ENCODE measurements at places on chromosomes 1 and 21.

DNA sequence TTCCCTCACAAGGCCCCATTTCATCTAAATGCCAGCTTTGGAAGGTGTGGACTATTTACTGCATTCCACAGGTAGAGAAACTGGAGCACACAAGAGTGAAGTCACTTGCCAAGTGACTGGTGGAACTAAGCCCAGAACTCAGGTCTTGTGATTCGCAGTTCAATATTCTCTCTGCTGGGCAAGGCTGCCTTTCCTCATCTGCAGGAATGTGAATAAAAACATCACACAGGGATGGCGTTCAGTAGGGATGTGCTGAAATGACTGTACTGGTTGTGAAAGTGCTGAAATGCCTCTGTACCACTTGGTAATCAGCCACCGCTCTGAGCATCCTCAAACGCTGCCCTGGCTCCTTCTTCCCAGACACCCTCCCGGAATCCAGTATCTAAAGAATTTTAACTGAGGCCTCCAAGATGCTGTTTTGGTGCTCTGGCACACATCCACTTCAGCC is 145.6 kb downstream of the HIVEP3 start:
- DNase-seq = no peak

- DNase-seq = no peak
Observed at GRCh38 chr1:59502009-59502691, 205.3 kb downstream of the FGGY start.

DNA sequence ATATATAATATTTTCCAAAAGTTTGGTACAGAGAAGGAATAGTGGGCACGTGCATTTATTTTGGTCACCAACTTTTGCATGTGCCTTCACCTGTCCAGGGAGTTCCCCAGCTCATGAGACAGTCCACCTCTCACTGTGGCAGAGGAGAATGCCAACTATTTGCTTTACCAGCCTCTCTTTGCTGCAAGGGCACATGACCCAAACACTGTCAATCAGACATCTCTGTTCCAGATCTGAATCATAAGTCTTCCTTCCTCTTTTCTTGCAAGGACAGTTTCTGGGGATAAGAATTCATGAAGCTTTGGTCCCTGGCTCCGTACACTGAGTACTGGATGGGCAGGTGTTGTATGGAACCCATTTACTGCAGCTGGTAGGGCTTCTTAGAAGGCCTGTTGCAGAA is 38.6 kb downstream of the C1orf87 start:
- DNase-seq = no peak

DNA sequence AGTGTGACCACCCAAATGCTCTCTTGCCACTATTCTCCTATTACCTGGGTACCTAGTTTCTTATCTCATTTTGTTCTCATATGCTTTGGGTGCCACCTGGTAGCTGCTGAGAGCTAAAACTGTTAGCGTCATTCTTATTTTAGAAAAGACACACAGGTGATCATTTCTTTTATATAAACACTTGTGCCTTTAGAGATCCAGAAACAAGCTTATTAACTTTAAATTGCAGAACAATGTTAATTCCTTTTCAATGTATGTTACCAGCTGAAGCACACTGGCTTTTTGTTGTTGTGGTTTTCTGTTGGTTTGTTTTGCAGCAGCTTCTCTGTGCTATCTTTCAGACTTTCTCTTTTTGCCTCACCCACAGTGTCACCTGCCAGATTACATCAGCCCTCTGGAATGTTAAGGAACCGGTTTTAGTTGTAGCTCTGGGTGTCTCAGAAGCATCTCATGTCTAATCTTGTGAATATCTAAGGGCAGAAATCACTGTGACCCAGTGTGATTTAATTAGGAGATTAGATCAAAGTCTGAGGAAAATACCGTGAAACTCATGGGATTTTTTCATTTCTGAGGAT is 43.4 kb upstream of the SLC19A2 start:
- no peak for DNase-seq

DNA sequence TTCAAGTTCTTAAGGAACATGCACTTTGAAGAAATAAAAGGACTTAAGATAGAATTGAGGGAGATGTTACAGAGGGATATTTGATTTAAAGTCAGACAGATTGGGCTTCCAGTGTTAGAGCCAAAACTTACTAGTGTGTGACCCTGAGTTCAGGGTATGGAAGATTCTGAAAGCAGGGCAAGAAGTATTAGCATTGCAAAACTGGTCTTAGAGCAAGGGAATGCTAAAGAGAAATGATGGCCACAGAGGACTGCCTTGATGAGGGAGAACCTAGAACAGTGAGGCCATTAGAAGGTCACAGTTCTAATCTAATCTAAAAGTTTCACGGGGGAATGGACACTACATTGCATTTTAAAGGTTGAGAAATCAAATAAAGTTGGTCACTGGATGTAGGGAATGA is 45.5 kb downstream of the UROD start:
- no peak for DNase-seq

DNA sequence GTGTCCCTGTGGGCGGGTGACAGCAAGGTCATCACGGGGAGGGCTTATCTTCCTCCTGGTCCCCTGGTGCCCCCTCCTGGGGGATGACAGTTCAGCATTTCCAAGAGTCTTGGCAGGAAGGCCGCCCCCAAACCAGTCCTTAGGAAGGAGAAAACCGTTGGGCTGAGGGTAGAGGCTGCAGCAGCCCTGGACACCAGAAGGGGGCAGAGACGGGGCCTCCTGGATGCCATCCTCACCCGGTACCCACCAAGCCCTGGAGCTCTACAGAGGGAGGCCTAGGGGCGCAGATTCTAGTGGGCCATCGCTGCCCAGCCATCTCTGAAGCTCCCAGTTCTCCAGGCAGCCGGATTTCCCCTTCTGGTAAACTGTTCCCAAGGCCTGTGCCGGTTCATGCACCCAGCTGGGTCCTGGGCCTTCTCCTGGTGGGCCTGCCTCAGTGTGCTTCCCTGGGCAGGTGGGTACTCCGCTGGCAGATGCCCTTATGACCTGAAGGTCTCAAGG is 14.8 kb upstream of the ZNF669 start:
- DNase-seq = no peak

DNA sequence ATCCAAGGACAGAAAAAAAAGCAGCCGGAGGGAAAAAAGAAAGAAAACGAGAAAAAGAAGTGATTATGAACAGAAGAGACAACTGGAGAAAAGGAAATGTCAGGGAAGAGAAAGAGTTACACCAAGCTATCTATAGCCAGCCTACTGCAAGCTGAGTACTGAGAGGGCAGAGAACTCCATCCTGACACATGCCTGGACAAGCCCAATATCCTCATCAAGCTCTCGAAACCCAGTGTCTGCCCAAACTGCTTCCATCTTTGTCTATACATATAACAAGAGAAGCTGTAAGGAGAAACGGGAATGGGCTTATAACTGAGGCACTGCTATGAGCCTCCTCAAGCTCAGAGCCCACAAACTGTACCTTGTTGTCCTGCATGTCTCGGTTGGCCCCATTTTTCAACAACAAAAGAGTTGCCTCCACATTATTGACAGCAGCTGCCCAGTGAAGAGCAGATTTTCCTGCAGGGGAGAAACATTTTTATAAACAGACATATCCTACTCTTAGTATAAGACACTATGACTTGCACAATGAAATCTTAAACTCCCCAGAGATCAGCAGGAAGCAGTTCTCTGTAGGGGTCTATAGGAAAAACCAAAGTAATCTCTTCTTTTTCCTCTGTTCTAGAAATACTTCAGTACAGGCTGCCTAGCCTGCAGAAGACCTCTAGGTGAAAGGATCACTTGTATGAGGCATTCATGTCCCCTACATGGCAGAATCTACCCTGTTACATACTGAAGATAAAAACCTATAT is 21.2 kb upstream of the ADAM30 start:
- no peak for DNase-seq

- no peak for DNase-seq
Observed at GRCh38 chr1:199746666-199747384, 280.7 kb upstream of the NR5A2 start.

GRCh38 chr1:43947061-43947873 is 517 bp downstream of the IPO13 start:
- DNase-seq = no peak

DNA sequence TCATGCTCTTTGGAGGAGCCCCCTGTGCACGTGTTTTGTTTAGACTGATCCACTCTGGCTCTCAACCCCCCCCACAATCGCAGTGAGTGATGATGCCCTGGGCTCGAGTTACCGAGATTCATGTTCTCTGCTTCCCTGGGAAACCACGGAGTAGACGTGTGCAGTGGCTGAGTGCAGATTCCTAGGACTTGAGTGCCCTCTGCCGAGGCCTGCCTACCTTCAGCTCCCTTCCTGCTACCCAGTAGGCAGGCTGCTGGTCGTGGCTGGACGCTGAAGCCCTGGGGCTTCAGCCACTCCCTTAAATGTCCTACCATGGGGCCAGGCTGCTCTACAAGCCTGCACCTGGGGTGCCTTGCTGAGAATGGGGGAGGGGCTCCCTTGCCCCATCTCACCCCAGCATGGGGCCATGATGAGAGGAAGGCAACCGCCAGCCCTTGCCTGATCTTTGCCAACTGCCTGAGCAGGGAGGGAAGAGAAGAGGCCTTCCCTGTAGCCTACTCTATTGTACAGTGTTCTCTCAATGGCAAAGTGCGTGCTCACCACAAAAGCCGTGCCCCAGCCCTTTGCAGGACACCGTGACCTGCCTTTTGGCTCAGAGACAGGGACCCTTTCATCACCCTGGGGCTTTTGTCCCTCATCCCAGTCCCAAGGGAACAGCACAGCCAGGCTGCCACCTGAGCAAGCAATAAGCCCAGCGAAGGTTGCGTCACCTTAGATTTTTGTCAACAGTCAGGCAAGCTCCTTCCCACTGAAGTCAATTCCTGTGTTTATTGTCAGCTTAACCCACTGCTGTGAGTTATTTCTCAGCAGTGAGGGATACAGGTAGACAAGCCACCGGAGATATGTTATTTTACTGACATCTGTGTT is 4.1 kb upstream of the GRIK3 start:
- DNase-seq = no peak

- no peak for DNase-seq
Observed at GRCh38 chr1:25874635-25875153, 814 bp downstream of the PAQR7 start.

DNA sequence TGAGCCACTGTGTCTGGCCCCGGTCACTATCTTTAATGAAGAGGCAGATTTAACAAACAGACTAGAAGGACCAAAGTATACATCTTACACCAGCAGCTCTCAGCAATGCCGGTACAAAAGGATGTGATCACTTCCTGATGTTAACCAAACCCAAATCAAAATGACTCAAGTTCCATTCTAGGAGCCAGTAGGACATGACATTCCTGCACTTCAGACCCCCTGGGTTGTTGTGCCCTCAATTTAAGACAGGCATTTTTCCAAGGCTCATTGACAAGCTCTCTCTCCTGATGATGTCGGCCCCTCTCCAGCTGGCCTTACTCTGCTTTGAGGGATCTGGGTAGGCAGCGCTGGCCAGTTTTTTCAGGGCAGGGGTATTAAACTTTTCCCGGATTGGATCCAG is 35.1 kb downstream of the YARS1 start:
- no peak for DNase-seq

GRCh38 chr21:30713766-30714165 is 4.8 kb downstream of the KRTAP21-3 start:
- no peak for DNase-seq

- no peak for DNase-seq
Observed at GRCh38 chr1:150236614-150237100, 745 bp upstream of the ANP32E start.

DNA sequence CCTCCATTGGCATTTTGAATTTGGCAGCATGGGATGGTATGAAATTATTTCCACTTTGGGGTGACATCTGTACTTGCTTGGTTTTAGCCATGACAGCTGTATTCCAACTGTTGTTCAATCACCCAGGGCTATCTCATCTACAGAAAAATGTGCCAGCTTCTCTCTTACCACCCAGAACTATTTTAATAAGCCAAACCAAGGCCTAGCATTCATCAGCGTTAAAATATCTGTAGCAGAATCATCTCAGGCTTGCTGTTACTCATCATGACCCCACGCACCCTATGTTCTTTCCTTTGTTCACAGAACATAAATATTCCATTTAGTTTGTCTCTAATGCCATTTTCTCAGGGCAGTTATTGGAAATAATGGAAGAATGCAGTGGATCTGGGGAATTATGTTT is 49.8 kb downstream of the GIPC2 start:
- DNase-seq = no peak

GRCh38 chr1:6367381-6368012 is 26.1 kb downstream of the ACOT7 start:
- DNase-seq = no peak

DNA sequence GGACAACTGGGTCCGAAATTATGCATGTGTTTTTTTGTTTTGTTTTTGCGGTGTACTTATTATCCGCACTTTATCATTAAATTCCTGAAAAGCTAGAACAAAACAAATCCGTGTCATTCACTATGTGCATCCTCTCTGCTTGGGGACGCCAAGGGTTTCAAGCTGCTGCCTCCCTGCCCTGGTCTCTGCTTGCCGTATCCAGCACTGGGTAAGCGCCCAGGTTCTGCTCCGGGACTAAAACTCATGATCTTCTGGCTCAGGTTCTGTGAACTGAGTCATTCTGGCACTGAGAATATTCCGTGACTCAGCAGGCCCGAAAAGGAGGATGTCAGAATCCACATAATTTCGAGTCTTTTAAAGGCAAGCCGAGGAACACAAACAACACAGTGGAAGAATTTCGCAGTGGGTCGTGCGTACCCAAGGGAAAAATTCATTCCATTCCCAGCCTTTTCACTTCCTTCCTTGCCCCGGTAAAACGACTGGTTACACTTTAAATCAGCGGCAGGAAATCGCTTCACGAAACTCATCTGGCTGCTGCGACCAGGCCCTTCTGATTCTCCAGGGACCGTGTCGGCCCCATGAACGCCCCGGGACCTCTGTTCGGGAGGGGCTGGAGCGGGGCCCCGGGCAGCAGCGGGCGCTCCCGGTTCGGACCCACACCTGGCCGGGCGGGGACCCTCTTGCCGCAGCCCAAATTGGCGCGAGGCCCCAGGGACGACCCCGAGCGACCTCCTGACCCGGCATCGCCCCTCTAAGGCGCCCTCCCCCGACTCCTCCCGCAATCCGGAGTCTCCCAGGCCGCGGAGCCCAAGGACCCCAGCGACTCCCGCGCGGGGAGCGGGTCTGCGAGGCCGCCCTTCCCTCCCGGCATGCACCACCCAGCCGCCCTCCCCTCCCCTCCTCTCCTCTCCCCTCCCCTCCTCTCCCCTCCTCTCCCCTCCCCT is 746 bp upstream of the LAMC1 start:
- no peak for DNase-seq

GRCh38 chr1:91511386-91511785 is 10.7 kb downstream of the CDC7 start:
- peak; percentile 22 for DNase-seq

- DNase-seq = no peak
Observed at GRCh38 chr1:160810486-160810885, 14.5 kb downstream of the LY9 start.

DNA sequence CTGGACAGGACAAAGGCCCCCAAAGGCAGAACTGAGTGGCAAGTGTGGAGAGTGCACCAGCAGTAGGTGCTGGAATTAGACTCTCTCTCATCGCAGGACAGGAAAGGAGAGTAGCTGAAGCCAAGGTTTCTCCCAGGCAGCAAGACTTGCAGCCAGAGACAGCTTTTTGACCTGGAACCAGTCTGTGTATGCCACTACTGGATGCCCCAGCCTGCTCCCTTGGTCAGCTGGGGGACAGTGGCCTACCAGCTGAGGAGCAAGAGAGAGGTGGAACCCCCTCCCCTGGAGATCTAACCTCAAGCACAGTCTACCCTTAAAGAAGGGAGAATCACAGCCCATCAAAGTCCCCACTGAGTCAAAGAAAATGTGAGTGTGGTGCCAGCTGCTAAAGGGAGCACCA is 375.7 kb downstream of the KCNH1 start:
- no peak for DNase-seq

GRCh38 chr1:109207467-109208103 is 6.1 kb upstream of the SARS1 start:
- no peak for DNase-seq

- DNase-seq = peak; percentile 41
Observed at GRCh38 chr1:100530880-100531487, 7.0 kb upstream of the GPR88 start.
